Type B pancreatic cell (in vitro differentiated cells): ENCODE measurements at places on chromosomes 16 and 17.
A peak's percentile ranks its signal among the peaks of the same experiment; 100 is the strongest.

GRCh38 chr17:65201331-65201730, 64.2 kb downstream of the RGS9 start:
- no peak for DNase-seq

GRCh38 chr17:74836191-74836590, 23.5 kb downstream of the GRIN2C start:
- DNase-seq, result no peak

GRCh38 chr17:65177901-65178300, 40.7 kb downstream of the RGS9 start:
- no peak for DNase-seq

DNA sequence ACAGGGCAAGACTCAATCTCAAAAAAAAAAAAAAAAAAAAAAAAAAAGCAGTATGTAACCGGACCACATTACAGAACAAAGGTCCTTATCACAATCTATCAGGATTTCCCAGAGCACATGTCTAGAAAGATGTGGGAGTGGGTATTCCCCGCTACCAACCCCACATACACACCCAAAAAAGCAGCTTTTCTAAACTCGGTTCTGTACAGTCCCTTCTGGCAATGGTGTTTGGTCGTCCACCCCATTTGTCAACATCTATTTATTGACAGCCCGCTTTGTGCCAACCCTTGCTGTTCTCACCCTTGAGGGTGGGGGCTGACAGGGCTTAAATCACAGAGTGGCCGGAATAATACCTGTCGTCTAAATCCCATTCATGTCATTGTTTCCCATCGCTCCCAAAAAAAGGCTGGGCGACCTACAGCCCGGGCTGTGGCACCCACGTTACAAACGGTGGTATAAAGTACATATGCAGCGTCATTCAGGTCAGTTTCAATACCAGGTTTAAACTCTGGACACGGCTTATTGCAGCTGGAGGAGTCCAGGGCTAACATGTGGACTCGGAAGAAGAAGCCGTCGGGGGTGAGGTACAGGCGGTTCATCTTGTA, 3.6 kb downstream of the C17orf58 start:
- DNase-seq, result no peak

DNA sequence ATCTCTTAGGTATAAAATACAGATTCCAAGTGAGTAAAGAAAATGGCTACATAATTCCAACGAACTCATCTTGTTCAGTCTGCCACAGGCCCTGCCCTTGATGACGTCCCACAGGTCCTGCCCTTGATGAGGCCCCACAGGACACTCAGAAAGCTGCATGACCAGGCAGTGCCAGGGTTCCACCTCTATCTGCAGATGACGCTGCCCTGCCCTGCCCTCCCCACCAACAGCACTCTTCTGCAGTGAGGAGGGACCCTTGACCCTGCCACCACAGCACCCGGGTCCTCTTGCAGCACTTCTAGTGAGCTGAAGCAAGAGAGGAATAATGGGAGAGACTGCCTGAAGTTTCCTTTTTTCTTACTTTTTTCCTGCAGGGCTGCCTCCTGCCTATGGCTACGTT, 118.4 kb downstream of the VPS53 start:
- no peak for DNase-seq

- no peak for DNase-seq
Measured at GRCh38 chr16:23207485-23207884, 24.9 kb downstream of the SCNN1G start.

- DNase-seq, result no peak
Measured at GRCh38 chr17:50322271-50322670, 23.7 kb upstream of the XYLT2 start.

GRCh38 chr16:8929086-8929748, 34.5 kb downstream of the USP7 start:
- no peak for DNase-seq

DNA sequence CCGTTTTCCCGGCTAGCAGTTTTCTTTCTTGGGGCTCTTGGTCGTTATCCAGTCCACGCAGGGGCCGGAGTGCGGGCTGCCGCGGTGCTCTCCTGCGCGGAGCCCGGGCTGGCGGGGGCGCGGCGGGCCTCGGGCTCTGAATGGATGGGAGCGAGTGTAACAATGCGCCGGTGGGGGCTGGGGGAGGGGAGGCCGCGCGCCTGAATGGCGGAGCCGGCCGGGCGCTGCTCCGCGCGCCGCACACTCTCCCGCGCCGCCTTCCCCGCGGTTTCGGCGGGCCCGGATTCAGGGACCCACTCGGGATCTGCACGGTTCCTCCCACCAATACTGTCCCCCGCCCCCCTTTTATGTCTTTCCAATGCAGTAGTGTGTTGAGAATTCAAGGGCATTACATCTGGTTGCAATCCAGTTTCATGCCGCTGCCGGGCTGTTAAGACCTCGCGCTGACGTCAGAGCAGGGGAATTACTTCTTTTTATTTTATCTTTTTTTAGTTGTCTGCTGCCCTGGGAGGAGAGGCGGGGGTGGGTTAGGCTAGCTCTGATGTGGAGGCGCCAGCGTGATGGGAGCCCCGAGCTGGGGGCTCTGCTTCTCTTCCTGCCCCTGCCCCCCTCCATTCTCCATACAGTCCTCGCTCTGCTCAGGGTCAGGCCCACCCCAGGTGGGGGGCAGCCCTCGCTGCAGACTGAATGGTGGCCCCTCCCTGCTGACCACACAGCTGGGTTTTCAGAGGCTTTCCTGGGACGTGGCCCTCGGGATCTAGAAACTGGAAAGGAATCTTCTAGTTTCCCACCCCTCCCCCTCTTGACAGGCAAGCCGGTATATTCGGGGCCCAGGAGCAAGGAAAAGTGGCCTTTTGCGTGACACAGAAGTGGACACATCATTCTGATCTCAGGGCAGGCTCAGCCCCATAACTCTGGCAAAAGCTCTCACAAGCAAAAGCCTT, 1.8 kb downstream of the RAI1 start:
- DNase-seq, result no peak

DNA sequence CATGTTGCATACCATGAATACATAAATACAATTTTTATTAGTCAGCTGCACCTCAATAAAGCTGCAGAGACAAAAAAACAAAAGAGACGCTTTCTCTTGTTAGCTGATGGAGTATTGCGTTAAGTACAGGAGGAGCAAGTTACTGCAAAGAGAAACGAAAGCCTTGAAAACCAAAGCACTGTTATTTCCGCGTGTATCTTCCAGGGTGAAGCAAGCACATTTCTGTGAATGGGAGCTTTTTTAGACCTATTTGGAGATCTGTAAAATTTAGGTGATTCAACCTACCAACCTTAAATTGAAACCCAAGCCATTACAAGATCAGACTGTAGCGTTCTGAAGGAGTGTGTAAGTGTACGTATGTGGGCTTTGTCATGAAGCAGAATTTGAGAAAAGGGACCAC, 390.4 kb downstream of the SOX9 start:
- DNase-seq, result no peak

GRCh38 chr16:84091460-84091859, 25.3 kb downstream of the MBTPS1 start:
- DNase-seq, result peak; percentile 39

GRCh38 chr17:35239823-35240222, 3.0 kb upstream of the SLFN5 start:
- no peak for DNase-seq

GRCh38 chr17:12422651-12423050, 243.0 kb upstream of the MYOCD start:
- no peak for DNase-seq

- no peak for DNase-seq
Measured at GRCh38 chr17:46815474-46816353, 2.8 kb downstream of the WNT3 start.

- DNase-seq, result no peak
Measured at GRCh38 chr16:47866423-47866822, 289.4 kb downstream of the ABCC12 start.

- no peak for DNase-seq
Measured at GRCh38 chr16:62225675-62226074, 189.4 kb upstream of the CDH8 start.

GRCh38 chr17:7922845-7923628, 6.6 kb downstream of the KCNAB3 start:
- peak; percentile 87 for DNase-seq

DNA sequence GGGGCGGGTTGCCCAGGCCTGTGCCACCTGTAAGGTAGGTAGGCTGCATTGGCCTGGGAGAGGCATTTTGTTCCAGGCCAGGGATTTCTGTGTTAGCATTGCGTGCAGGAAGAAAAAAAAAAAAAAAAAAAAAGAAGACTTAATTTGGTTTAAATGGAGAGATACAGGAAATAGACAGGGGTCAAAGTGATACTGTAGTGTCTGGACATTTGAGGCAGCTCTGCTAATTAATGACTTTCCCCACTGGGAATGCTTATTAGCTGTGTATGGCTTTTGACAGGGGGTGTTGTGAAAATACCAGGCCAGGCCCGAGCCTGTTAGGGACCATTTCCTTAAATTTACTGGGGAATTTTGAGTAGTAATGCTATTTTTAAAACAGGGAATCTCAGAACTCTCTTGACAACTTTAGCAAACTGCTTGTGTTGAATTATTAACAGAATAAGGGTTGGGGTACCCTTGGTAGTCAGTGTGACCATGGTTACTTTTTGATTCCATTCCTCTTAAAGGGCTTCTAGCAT, 1.0 kb downstream of the MAP2K4 start:
- no peak for DNase-seq

DNA sequence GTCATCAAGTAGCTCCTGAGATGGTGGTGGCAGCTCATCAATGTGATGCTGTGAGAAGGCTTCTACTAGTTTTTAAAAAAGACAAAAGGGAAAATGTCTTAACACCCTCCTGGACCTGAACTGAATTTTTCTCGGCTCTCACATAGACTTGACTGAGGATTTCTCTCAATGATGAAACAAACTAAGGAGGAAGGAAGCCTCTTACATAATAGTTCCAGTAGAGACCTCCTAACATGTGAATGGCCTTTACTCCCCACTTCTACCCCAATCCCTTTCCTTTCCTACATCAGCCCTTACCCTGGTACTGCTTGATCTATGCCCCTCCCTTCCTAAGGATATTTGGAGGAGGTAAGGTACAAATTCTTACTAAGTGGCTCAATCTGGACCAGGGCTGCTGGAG, 54.8 kb upstream of the MTMR4 start:
- no peak for DNase-seq

DNA sequence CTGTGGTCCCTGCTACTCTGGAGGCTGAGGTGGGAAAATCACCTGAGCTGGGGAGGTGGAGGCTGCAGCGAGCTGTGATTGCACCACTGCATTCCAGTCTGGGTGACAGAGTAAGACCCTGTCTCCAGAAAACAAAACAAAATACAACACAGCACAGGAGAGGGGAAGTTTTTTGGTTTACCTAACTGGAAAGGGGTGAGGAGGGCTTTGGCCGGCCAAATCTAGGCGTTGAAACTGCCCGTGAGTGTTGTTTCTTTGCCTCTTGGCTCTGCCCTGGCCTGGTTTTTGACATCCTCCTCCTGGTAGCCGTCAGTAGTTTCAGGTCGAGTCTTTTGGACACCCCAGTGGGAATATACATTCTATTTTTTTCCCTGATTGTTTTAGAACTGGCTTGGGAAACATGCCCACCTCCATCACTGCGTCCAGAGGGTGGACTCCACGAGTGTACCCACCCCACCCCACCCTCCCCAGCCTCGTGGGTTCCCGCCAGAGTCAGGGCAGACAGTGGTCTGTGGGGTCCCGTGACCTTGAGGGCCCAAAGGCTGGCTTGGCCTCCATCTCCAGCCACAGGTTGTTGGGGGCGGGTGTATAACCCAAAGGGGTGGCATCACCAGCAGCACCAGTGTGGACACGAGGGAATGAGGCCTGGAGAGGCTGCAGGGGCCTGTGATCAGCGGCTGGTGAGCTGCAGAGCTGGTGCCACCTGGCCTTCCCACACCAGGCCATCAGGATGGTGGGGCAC, 42.7 kb downstream of the NT5M start:
- DNase-seq, result no peak

- DNase-seq, result no peak
Measured at GRCh38 chr17:37147301-37147812, 198.6 kb downstream of the AATF start.

DNA sequence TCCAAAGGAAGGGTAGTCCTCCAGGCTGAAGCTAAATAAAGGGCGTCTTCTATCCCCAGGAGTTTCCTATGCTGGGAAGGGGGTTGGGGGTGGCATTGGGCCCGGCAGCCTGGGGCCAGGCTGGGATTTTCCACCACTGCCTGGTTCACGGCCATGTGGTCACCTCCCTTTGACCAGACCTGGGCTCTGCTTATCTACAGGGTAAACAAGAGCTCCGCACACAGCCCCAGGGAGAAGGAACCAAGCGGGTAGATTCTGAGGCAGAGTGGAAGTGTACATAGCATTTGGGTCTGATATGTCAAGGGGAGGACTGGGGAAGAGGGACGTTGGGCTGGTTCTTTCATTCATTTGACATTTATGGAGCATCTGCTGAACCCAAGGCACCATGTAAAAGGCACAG, 27.2 kb upstream of the TMEM220 start:
- no peak for DNase-seq

DNA sequence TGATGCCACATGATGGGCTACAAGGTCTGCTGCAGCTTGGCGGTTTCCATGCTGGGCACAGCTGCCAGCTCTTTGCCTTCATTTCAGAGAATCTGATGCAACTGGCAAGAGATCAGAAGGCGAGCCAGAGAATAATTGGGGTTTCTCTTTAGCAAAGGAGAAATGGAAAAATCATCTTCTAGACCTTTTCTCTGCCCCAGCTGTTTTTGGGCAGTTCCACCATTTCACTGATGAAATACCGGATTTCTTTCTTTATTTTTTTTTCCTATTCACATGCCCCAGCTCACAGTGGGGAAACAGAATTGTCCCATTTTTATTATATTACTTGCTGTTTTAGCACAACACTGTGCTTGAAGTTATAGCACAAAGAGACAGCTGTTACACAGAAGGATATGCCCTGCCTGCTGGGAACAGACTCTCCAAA, 439.3 kb upstream of the GOT2 start:
- no peak for DNase-seq

DNA sequence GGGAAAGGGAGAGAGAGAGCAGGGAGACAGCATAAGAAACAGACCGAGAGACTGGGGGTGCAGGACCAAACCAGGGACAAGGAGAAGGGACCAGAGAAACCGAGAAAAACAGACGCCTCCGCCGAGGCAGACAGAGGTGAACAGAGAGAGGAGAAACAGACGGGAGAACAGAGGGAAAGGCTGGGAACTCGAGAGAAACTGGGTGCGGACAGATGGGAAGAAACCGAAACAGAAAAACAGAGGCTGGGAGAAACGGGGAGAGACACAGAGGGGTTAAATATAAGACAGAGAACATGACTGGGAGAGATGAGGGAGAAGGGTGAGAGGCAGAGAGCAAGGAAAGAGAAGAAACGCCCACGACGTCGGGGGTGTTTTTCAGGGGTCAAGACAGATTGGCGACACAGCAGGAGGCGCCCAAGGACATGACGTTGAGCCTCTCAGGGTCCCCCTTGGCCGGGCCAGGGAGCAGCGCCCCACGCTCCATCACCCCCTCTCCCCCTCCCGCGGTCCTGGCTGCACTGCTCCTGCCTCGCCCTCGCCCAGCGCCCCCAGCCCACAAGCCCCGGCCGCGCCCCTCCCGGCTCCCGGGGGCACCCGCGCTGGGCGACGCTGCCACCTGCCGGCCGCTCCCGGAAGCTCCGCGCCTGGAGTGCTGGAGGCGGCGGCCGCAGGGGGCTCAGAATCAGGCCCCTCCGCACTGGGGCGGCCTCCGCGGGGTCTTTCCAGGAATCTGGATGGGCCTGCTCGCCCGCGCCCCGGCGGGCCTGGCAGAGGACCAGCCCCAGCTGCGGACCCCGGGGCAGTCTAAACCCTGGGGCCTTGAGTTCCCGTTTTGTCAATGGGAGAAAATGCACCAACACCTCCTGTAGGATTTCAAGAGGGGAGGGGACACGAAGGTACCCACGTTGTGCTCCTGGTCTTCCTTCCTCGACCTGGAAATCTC, 1.3 kb upstream of the TMEM92 start:
- DNase-seq, result peak; percentile 86

- no peak for DNase-seq
Measured at GRCh38 chr16:73124665-73125375, 76.9 kb upstream of the ZFHX3 start.
